ENCODE measurements at places on chromosomes 5 and 9.

GRCh38 chr5:6471252-6471651 is 22.6 kb downstream of the UBE2QL1 start:
- no peak for DNase-seq

DNA sequence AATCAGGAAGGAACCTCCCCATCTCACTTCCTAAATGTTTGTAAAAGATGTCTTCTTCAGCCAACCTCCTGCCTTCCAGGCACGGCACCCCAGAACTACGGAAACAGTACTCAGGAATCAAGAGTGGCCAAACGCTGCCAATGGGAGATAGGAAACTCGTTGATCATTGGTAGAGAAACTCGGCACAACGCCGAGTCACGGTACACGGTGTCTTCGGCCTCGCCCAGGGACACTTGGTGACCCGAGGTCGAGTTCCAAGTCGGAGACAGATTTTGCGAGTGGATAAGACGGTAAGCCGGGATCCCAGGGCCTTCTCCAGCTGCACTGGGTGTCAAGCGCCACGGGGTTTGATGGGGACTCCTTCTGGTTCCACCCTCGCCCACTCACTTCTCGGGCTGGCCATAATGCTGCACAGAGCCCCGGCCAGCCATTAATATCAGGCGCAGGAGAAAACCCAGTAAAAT is 343 bp downstream of the KIAA0825 start:
- DNase-seq = no peak

- DNase-seq = no peak
These were observed 13.6 kb downstream of the CMBL start for GRCh38 chr5:10293907-10294662.

GRCh38 chr9:80547613-80548012 is 975.8 kb downstream of the TLE4 start:
- no peak for DNase-seq

DNA sequence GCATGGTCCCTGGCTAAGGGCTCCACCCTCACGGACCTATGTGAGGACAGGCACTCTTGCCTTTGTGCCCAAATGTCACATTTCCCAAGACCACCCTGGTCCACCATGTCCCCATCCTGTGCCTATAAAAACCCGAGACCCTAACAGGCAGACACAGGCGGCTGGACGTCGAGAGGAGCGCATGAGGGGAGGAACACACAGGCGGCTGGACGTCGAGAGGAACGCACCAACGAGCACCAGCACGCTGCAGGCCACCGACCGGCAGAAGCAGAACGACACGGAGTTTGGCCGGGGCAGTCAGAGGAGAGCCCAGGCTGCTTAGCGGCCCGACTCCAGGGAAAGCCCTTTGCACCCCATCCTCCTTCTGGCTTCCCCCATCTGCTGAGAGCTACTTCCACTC is 119.9 kb downstream of the ADAMTS2 start:
- no peak for DNase-seq

DNA sequence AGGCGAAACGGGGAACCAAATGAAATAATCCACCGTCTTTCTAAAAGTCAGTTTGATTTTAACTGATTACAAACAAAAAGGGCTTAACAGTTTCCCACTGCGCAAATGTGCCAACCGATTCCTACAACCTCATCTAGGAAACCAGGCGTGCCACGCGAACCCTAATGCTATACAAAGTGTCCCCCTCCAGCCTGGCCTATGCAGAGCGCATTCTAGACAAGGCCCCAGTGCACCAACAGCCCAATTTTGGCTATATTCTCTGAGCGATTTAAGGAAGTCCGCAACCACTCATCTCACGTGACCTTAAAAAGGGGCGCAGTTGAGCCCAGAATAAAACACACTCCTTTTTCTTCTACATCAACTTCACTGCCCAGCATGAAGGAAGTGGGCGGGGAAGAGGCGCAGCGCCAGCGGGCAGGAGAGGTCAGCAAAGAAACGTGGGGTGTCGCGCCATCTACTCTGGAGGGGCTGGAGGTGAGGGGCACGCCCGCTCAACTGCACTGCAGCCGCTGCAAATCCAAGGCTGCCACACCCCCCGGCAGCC is 779 bp downstream of the FAM13B start:
- no peak for DNase-seq

- no peak for DNase-seq
These were observed 250.8 kb downstream of the MAT2B start for GRCh38 chr5:163756170-163756569.

DNA sequence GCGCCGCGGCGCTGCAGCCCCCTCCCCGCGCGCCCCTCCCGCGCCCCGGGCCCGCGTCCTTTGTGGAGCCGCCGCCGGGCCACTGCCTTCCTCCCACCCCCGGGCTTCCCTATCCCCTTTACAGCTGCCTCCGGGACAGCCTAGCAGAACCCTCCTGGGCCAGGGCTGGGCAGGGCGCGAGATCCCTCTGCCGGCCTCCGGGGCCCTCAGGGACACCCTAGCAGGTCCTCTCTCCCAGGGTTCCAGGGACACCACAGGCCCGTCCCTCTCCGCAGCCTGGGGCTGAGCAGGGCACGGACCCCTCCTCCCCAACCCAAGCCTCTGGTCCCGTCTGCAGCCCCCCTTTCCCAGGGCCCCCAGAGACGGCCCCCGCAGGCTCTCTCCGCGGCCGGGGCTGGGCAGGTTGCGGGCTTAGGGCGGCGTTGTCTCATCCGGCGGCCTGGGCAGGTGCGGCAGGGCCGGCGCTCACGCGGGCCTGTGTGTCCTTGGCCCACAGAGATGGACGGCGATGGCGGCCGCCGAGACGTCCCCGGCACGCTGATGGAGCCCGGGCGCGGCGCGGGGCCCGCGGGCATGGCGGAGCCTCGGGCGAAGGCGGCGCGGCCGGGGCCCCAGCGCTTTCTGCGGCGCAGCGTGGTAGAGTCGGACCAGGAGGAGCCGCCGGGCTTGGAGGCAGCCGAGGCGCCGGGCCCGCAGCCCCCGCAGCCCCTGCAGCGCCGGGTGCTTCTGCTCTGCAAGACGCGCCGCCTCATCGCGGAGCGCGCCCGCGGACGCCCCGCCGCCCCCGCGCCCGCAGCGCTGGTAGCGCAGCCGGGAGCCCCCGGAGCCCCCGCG is 710 bp downstream of the WNK2 start:
- DNase-seq = peak; percentile 77

GRCh38 chr5:87877495-87877894 is 391.1 kb downstream of the TMEM161B start:
- no peak for DNase-seq

- peak; percentile 88 for DNase-seq
These were observed at the start of gene RUSC2 for GRCh38 chr9:35489313-35490154. TSS of gene RUSC2 (plus strand) at chr9:35490111. CDS start at chr9:35546522, 56,411 bp downstream.

DNA sequence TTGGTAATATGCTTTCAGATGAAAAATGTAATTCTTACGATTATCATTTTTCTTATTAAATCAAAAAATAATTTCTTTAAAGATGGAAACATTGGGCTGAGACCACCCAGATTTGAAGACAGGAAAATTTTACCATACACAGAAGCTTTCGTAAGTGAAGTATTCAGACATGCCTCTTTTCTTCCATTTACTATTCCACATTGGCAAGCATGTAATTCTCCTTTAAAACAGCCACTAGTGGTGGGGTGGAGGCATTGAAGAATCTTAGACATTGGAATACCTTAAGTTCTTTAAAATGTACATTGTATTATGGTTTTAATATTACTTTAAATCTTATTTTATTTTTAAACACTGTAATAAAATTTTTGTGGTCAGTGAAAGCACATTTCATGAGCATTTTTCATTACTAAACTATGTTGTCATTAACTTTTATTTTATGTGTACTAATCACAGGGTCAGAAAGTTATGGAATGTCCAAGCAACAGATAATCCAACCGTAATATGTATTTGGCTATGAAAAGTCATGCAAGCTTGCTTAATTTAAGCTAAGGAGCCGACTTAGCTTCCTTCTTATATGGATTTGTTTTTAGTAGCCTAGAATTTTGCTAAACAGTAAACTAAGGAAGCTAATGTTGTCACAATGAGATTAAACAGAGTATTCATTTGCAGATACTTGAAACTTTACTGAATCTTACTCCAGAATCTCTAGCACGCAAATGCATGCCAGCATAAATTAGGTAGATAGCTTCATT is 97.4 kb upstream of the ALDH1A1 start:
- DNase-seq = no peak

GRCh38 chr9:112015149-112015548 is 118.5 kb downstream of the UGCG start:
- DNase-seq = no peak

- DNase-seq = no peak
These were observed 215.0 kb downstream of the FSTL4 start for GRCh38 chr5:133397348-133397747.

GRCh38 chr9:119337573-119337972 is 31.7 kb downstream of the BRINP1 start:
- no peak for DNase-seq

GRCh38 chr5:148858547-148858946 is 32.1 kb downstream of the ADRB2 start:
- no peak for DNase-seq

DNA sequence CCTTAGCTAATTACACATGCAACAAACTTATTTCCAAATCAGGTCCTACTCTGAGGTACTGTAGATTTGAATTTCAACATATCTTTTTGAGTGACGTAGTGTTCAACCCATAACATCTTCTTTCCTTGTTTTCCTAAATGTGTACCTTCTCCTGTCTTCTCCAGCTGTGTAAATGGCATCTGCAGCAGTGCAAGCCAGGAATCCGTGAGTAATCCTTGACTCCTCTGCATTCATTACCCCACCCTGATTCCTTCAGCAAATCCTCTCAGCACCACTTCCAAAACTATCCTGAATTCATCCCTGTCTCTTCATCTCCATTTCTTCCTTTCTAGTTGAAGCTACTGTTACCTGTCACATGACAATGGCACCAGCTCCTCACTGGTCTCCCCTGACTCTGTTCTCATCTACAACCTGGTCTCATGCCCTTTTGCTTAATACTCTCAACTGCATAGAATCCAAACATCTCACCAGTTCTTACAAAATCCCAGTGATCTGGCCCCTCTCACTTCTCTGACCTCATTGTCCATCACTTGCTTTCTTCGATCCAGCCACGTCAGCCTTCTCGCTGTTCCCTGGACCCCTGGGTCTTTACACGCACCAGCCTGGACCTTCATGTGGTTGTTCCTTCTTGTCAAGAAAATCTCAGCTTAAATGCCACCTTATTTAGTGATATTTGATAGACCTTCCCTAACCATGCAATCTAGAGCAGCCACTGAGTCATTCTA is 14.6 kb upstream of the TRAF1 start:
- no peak for DNase-seq

GRCh38 chr9:133207021-133207531 is 2.0 kb downstream of the OBP2B start:
- no peak for DNase-seq

GRCh38 chr5:60699288-60699608 is 718 bp downstream of the DEPDC1B start:
- DNase-seq = no peak

DNA sequence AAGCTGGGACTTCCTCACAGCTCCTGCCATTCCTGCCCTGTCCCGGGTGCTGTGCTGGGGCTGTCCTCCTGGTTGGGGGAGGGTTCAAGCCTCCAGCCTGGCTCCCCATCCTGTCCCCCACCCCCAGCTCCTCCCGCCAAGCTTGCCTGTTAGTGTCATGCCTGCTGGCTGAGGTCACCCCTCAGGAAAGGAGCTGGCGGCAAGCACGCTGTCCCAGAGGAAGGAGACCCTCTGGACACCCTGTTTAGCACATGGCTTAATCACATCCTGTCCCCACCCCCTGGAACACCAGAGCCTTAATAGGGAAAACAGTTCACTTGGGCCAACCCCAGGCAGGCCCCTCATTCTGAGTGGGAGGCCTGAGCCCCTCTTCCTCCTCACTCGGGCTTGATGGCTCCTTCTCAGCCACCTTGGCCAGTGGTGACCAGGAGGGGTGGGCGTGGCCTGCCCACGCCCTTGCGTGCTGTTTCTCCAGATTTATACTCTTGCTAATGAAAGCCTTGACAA is 9.2 kb upstream of the PHYHD1 start:
- DNase-seq = no peak

- no peak for DNase-seq
These were observed 16.1 kb downstream of the OLFML2A start for GRCh38 chr9:124793015-124793541.

- DNase-seq = no peak
These were observed 29.5 kb downstream of the GOLPH3 start for GRCh38 chr5:32144378-32145207.

Measured in D341Med (cell line).